ENCODE measurements at places on chromosomes 2 and 18. TPM values are rescaled to one million over a fixed set of nuclear protein-coding genes. Genes with fewer than 3 reads are reported as not detected.

DNA sequence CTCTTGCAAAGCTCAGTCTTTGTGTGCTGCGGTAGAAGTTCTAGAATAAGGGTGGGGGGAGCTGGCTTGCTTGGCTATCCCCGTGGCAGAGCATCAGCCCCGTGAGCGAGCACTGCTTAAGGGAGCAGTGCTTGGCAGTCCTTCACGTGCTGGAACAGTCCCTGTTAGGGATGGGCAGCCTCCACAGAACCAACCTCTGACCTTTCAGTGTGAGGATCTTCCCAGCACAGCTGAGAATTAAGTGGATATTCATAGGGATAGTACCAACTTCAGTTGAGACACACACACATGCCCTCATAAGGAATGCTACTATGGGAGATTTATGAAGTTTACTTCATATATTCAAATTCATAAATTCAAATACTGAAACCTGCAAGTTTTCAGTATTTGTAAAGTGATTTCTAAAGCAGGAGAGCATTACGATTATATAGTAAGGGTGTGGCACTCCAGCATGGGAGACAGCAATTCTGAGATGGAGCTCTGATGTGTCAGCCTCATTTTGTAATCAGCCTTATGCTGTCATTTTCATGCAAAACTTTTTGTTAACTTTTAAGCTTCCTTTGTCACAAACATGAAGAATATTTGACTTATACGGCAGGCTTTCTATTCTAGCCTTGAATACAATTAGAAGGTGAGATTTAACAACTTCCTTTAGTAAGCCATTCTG, 39.5 kb downstream of the ATP9B start:
- H3K36me3 ChIP-seq = peaks cover 4% of the 10 kb centered on the region
- no peak for DNase-seq
- no peak overlapping the region for H3K27ac ChIP-seq
- H3K4me1 ChIP-seq = peaks cover 8% of the 10 kb centered on the region
- H3K27me3 ChIP-seq = no peaks in the 10 kb centered on the region
- no peak overlapping the region for H3K4me3 ChIP-seq

Gene SRD5A2
- not detected for total RNA-seq

GRCh38 chr2:239750045-239750835, 274.9 kb downstream of the NDUFA10 start:
- no peak overlapping the region for H3K27ac ChIP-seq
- no peaks in the 10 kb centered on the region for H3K36me3 ChIP-seq
- no peak for DNase-seq
- H3K4me1 ChIP-seq = peaks cover 11% of the 10 kb centered on the region
- no peaks in the 10 kb centered on the region for H3K27me3 ChIP-seq

Gene AOX1
- 24.3 TPM for total RNA-seq

GRCh38 chr18:46211816-46212215, 107.6 kb downstream of the HAUS1 start:
- peaks cover 11% of the 10 kb centered on the region for H3K36me3 ChIP-seq
- H3K4me1 ChIP-seq = peaks cover 14% of the 10 kb centered on the region
- H3K27me3 ChIP-seq = no peaks in the 10 kb centered on the region
- no peak overlapping the region for H3K27ac ChIP-seq
- H3K4me3 ChIP-seq = no peak overlapping the region
- no peak for DNase-seq

GRCh38 chr2:64667535-64667934, 13.8 kb upstream of the SERTAD2 start:
- no peak overlapping the region for H3K4me3 ChIP-seq
- H3K36me3 ChIP-seq = no peaks in the 10 kb centered on the region
- H3K27ac ChIP-seq = no peak overlapping the region

Gene CCDC121
- total RNA-seq = 4.2 TPM

- no peak overlapping the region for H3K4me3 ChIP-seq
- no peaks in the 10 kb centered on the region for H3K36me3 ChIP-seq
- DNase-seq = no peak
- no peaks in the 10 kb centered on the region for H3K27me3 ChIP-seq
- H3K27ac ChIP-seq = no peak overlapping the region
Measured at GRCh38 chr2:196286821-196287220, 115.4 kb upstream of the STK17B start.

Gene LRPPRC
- total RNA-seq = 56.1 TPM

GRCh38 chr2:171592036-171592555, 69.8 kb downstream of the CYBRD1 start:
- no peak overlapping the region for H3K27ac ChIP-seq
- H3K27me3 ChIP-seq = no peaks in the 10 kb centered on the region

DNA sequence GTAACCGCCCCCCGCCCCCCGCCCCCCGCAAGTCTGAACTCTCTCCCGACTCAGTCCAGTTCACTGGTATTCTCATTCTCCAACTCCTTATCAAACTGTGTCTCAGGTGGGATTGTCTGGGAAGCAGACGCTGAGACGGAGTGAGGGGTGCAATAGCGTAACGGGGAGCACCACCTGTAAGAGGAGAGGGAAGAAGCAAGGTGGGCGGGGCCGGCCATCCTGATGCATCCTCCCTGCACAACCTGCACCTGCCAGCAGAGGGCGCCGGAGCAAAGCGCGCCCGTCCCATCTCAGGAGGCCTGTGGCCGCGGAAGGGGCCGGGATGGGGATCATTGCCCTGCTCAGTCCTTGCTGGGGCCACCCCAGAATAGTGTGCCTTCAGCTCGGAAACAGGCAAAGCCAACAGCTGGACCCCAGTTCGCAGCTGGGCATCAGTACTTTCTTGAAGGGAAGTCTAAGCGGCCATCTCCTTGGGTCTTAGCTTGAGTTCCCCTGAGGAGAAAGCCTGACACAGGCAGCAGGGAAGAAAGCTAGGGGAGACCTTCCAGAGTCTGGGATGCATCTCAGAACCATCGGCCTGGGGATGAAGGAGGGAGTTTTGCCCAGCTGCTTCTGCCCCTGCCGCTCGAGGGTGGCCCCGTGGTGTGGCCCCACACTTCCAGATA, 208.0 kb downstream of the TFCP2L1 start:
- no peaks in the 10 kb centered on the region for H3K36me3 ChIP-seq
- peak; percentile 87 for DNase-seq
- no peak overlapping the region for H3K27ac ChIP-seq
- H3K4me3 ChIP-seq = no peak overlapping the region
- H3K27me3 ChIP-seq = peaks cover 41% of the 10 kb centered on the region

DNA sequence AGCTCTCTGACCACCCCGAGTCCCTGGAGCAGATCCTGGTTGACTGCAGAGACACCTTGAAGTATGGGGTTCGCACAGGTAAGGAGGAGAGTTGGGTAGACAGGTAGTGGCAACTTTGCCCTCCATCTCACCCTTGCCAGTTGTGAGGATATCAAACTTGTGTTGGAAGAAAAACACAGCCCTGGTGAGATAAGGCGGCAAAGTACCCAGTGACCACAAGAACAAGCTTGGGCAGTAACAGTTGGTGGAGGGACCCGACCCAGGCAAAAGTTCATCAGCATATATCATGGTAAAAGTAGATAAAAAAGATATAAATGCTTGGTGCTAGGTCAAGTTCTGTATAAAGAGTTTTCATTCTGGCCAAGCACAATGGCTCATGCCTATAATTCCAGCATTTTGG, 14.4 kb downstream of the GAD1 start:
- no peak overlapping the region for H3K4me3 ChIP-seq
- H3K27ac ChIP-seq = no peak overlapping the region

DNA sequence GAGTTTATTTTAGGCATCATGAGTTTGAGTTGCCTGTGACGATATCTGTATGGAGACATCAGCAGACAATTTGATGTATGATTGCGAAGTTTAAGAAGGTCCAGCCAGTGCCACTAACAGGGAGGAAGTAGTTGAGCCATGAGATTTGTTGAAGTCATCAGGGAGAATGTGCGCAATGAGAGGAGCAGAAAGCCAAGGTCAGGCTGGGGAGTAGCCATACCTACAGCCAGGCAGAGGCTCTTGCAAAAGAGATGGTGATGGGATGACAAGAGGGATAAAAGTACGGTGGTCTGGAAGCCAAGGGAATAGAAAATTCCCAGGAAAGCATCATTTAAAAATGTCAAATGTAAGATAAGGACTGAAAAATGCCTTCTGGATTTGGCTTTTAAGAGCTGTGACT, 51.2 kb downstream of the LIMS1 start:
- H3K4me1 ChIP-seq = peaks cover 32% of the 10 kb centered on the region
- H3K27ac ChIP-seq = no peak overlapping the region
- no peaks in the 10 kb centered on the region for H3K36me3 ChIP-seq
- no peak overlapping the region for H3K4me3 ChIP-seq

Gene ABCA12
- 0.17 TPM for total RNA-seq

DNA sequence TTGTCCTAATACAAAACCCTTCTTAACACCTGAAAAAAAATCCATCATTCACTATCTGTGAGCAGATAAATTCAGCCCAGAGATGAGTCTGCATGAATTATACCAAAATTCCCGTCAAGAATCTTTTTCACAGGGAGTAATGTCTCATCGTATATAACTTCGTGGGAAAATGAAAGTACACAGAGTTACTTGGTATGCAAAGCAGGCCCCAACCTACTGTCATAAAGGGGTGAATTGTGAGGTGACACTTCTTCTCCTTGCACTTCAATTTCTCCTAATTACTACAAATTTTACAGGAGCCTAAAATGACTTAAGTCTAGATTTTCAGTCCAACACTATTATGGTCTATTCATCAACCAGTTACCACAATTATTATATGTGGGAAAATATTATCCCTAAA, 84.6 kb upstream of the CDH20 start:
- H3K27me3 ChIP-seq = no peaks in the 10 kb centered on the region
- H3K4me1 ChIP-seq = no peaks in the 10 kb centered on the region
- H3K36me3 ChIP-seq = no peaks in the 10 kb centered on the region
- no peak overlapping the region for H3K27ac ChIP-seq

DNA sequence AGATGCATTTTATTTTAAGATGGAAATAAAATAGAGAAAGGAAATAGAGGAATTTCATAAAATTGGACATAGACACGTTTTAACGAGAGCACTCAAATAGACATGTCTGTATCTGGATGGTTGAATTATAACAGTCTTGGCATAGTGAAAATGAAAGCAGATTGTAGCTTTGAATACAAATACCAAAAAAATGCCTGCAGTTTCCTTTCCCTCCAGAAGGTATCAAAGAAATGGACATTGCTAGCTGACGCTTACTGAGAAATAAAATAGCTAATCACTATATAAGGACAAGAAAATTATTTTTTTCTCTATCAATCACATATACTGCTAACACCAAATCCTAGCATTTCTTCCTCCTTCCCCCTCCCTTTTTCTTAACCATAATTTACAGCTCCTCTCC, 11.4 kb upstream of the MAPRE2 start:
- H3K27ac ChIP-seq = peak overlapping the region; percentile 81
- peak overlapping the region; percentile 37 for H3K4me3 ChIP-seq
- no peaks in the 10 kb centered on the region for H3K27me3 ChIP-seq
- H3K4me1 ChIP-seq = peaks cover 38% of the 10 kb centered on the region
- no peaks in the 10 kb centered on the region for H3K36me3 ChIP-seq

DNA sequence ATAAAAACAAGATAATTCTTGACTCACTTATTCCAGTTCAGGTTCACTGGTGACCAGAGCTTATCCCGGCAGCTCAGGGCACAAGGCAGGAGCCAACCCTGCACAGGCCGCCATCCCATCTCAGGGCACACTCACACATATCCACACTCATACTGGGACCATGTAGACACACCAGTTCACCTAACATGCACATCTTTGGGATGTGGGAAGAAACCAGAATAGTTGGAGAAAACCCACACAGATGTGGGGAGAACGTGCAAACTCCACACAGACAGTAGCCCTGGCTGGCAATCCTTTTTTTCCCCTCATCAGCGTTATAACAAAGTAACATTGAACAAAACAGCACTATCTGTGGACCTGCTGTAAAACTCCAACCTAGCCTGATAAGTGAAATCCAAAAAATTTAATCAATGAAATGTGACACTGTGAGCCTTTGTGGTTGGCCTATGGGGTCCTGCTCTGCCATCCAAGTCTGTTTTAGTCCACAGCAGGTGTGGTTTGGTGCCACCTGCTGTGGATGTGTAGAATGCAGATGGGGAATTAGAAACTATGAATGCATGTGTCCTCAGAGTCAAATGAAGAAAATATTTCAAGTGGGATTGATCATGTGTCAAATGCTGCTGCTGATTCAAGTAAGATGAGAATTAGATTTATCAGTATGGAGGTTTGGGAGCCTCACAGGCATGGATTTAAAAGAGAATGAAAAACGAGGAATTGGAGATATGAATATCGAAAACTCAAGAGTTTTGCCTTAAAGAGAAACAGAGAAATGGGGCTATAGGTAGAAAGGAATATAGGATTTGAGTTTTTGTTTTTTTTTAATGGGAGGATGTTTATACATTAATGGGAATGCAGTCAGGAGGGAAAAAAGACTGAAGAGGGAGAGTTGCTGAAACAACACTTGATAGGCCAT, 47.0 kb downstream of the UGP2 start:
- H3K27me3 ChIP-seq = no peaks in the 10 kb centered on the region
- no peak for DNase-seq
- H3K4me3 ChIP-seq = no peak overlapping the region
- H3K27ac ChIP-seq = no peak overlapping the region

DNA sequence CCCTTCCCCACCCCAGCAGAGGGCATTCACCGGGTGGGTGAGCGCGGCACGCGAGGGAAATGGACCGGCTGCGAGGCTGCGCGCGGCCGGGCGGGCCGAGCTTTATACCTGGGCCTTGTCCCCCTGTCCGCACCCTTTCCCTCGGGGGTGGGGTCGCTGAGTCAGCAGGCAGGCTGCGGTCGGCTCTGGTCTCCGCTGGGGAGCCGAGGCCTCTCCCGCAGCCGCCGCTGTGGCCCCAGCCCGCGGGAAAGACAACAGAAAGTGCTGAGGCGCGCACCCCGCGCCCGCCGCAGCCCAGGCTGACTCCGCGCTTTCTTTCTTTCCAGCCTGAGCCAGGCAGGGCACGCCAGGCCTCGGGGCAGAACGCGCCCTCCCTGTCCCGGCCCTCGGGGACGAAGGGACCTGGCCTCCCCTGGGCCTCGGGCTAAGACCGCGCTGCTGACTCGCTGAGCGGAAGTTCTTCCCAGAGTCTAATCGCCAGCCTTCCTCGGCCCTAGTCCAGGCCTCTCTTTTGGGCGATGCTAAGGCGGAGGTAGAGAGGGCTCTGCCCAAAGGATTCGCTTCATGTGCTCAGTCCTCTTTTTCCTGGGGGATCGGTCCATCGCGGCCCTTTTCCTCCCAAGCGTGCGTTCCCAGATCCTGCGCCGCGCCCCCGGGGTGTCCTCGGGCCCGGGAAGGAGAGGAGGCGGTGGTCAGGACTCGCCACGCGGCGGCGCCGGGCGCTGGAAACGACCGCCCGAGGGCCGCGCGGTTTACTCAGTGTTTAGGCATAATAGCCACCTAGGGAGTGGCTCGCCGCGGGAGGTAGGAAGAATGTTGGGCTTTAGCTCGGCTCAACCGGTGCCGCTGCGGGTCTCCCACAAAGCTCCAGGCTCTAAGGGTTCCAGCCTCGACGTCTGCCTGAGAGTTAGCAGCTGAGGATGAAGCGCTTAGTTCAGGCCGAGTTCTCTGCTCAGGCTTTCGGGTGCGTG, at the start of gene CRYBA2:
TSS of gene CRYBA2 (minus strand) at position 78 of the 971 bp plus-strand sequence. CDS start 246 bp downstream, outside the sequence.
- peaks cover 20% of the 10 kb centered on the region for H3K4me1 ChIP-seq
- H3K27ac ChIP-seq = no peak within 1 kb of the TSS
- DNase-seq = peak; percentile 66
- peak within 1 kb of the TSS; percentile 35 for H3K4me3 ChIP-seq
- H3K36me3 ChIP-seq = no peaks in the 10 kb centered on the region
- peaks cover 84% of the 10 kb centered on the region for H3K27me3 ChIP-seq

DNA sequence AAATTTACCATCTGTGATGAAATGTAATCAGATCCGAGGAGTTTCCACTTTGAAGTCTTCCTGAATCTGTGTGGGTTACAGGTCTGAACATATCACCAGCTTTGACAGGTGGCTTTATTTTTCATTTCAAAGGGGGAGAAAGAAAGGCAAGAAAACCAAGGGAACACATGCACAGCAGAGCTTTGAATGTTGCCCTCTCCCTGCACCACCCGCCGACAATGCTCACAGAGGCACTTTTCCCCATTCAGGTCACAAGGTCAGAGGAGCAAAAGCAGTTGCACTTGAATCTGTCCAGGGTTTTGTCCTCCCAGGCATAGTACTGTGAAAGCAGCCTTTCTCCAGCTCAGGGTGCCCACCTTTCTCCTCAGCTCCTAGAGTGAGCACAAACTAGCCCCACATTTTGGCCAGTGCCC, 130.2 kb downstream of the OSR1 start:
- no peaks in the 10 kb centered on the region for H3K36me3 ChIP-seq

Gene MC4R
- total RNA-seq = not detected

All from upper lobe of right lung (tissue), 1 donor.